ENCODE measurements at places on chromosomes 4 and X. TPM values are rescaled to one million over a fixed set of nuclear protein-coding genes. Genes with fewer than 3 reads are reported as not detected.

The HHIP gene
- not detected for total RNA-seq

DNA sequence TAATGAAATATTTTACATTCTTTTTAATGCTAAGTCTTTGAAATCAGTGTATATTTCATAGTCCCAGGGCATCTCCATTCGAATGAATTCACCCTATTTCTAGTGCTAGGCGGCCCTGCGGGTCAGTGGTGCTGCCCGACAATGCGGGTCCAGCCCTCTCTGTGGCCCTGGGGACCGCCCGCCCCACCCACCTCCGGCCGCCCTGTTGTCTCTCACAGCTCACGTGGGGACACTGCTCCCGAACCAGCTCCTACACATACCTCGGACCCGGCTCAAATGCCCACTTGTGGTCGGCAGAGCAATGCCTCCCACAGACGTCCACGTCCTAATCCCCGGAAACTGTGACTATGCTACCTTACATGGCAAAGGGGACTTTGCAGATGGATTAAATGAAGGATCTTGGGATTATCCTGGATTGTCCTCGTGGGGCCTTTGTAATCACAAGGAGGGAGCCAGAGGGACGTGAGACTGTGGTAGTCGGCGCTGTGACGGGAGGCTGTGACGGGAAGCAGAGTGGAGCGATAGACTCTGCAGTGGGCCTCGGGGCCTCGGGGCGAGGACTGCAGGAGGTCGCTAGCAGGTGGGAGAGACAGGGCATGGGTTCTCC is 92.3 kb upstream of the PSAPL1 start:
- H3K27ac ChIP-seq = no peak overlapping the region
- no peaks in the 10 kb centered on the region for H3K27me3 ChIP-seq
- peaks cover 43% of the 10 kb centered on the region for H3K4me1 ChIP-seq
- no peaks in the 10 kb centered on the region for H3K36me3 ChIP-seq
- no peak overlapping the region for H3K4me3 ChIP-seq
- DNase-seq = peak; percentile 46

DNA sequence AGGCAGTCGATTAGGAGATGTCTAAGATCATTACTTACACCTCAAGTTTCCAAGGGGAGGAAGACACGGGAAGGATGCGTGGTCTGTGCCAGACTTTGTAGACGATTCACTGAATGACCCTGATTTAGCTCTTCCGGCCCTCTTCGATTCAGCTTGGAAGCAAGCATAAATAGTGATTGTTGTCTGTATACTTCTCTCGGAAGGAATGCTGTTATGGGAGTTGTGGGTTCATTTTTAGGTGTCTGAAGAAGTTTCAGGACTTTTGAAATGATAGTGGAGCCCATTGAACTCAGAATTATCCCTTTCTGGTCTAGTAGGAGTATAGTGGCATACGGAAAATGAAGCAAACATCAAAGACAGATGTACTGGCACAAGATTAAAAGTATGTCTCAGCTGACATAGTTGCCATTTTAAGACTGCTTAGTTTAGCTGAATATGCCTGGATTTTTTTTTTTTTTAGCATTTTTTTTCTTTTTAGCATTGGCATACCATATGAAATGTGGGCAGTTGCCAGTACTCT is 1.0 kb upstream of the ANKRD17 start:
- peak overlapping the region; percentile 89 for H3K4me3 ChIP-seq
- peak overlapping the region; percentile 97 for H3K27ac ChIP-seq
- no peaks in the 10 kb centered on the region for H3K27me3 ChIP-seq
- H3K36me3 ChIP-seq = no peaks in the 10 kb centered on the region
- no peak for DNase-seq
- H3K4me1 ChIP-seq = peaks cover 23% of the 10 kb centered on the region

DNA sequence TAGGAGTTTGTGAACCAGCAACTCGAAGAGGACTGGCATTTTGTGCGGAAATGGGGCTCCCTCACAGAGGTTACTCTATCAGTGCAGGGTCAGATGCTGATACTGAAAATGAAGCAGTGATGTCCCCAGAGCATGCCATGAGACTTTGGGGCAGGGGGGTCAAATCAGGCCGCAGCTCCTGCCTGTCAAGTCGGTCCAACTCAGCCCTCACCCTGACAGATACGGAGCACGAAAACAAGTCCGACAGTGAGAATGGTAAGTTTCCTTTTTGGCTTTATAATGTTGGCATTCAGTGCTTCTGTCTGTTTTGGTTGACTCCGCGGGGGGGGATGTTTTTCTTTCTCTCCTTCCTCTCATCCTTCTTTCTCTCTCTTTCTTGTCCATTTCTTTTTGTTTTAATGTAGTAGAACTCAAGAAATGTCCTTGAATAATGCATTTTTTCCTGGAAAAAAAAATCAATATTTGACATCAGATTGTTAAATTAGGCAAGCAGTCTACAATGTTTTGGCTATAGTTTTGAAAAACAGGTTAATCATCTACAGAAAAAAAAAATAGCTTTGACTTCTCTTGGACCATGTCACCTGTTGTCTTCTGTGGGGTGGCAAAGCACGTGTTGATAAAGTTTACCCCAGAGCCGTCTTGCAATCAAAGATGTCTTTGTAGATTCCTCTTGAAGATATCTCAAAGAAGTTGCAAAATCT is 103.6 kb downstream of the TENM3 start:
- H3K4me1 ChIP-seq = peaks cover 39% of the 10 kb centered on the region
- H3K36me3 ChIP-seq = no peaks in the 10 kb centered on the region
- DNase-seq = no peak
- no peak overlapping the region for H3K4me3 ChIP-seq
- no peaks in the 10 kb centered on the region for H3K27me3 ChIP-seq
- H3K27ac ChIP-seq = no peak overlapping the region

DNA sequence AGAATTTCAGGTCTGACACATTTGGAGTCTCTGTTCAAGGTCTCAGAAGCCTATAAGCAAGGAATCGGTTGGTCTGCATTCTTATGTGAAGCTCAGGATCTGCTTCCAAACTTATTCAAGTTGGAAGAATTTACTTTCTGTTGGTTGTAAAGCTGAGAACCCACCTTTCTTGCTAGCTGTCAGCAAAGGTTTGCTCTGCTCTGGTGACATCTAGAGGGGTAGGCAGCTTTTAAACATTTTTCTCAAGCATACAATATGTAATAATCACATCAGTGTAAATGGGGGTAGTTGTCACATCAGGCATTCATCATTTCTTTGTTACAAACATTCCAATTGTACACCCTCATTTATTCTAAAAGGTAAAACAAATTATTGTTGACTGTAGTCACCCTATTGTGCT is 935.2 kb downstream of the TRAM1L1 start:
- no peak for DNase-seq
- H3K4me1 ChIP-seq = no peaks in the 10 kb centered on the region
- no peak overlapping the region for H3K27ac ChIP-seq
- H3K4me3 ChIP-seq = no peak overlapping the region
- no peaks in the 10 kb centered on the region for H3K36me3 ChIP-seq

- no peaks in the 10 kb centered on the region for H3K36me3 ChIP-seq
- H3K4me1 ChIP-seq = no peaks in the 10 kb centered on the region
- H3K27me3 ChIP-seq = no peaks in the 10 kb centered on the region
- H3K4me3 ChIP-seq = no peak overlapping the region
Measured at GRCh38 chr4:58050439-58050838, 940.3 kb upstream of the IGFBP7 start.

GRCh38 chr4:886244-886643 is 45.9 kb downstream of the GAK start:
- DNase-seq = no peak
- no peaks in the 10 kb centered on the region for H3K4me1 ChIP-seq
- no peak overlapping the region for H3K27ac ChIP-seq
- no peaks in the 10 kb centered on the region for H3K27me3 ChIP-seq

The GLRA3 gene
- total RNA-seq = not detected

GRCh38 chr4:26490111-26490959 is at the start of gene CCKAR:
CCKAR (minus strand) TSS chr4:26490484; CDS start chr4:26490267, 217 bp downstream.
- no peaks in the 10 kb centered on the region for H3K36me3 ChIP-seq
- H3K27ac ChIP-seq = no peak within 1 kb of the TSS
- DNase-seq = peak; percentile 27
- H3K27me3 ChIP-seq = peaks cover 9% of the 10 kb centered on the region
- H3K4me1 ChIP-seq = peaks cover 21% of the 10 kb centered on the region

- peaks cover 5% of the 10 kb centered on the region for H3K4me1 ChIP-seq
Measured at GRCh38 chr4:82761229-82761628, 37.4 kb downstream of the SCD5 start.

- no peaks in the 10 kb centered on the region for H3K36me3 ChIP-seq
- no peak overlapping the region for H3K27ac ChIP-seq
- no peaks in the 10 kb centered on the region for H3K4me1 ChIP-seq
- H3K4me3 ChIP-seq = no peak overlapping the region
- H3K27me3 ChIP-seq = no peaks in the 10 kb centered on the region
Measured at GRCh38 chr4:31692399-31692940, 972.3 kb downstream of the PCDH7 start.

DNA sequence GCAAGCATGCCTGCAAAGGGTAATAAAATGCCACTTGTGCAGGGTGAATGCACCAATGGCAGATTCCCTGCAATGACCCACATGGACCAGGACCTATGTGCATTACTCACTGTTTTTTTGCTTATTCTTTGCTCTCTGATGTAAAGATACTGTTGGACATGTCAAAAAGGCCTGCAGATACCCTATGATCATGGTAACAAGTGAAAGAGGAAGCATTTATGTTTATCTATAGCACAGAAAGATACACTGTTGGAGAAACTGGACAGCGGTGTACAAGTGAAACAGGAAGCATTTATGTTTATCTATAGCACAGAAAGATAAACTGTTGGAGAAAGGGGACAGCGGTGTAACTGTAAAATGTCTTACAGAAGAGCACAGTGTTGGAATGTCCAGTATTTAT is 127.5 kb downstream of the PAPSS1 start:
- no peak overlapping the region for H3K4me3 ChIP-seq
- H3K27me3 ChIP-seq = no peaks in the 10 kb centered on the region
- peaks cover 3% of the 10 kb centered on the region for H3K36me3 ChIP-seq
- H3K4me1 ChIP-seq = no peaks in the 10 kb centered on the region

DNA sequence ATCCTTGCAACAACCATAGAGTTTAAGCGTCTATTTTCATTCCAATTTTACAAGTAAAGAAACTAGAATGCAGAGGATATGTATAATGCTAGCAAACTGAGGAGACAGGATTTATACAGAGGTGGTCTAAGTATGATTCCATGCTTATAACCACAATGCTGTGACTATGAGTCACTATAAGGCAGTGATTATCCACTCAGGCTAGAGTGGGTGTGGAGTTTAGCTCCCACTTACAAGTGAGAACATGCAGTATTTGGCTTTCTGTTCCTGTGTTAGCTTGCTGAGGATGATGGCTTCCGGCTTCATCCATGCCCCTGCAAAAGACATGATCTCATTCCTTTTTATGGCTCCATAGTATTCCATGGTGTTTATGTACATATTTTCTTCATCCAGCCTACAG is 41.6 kb upstream of the EDA2R start:
- DNase-seq = no peak
- no peaks in the 10 kb centered on the region for H3K4me1 ChIP-seq
- H3K27ac ChIP-seq = no peak overlapping the region
- no peaks in the 10 kb centered on the region for H3K36me3 ChIP-seq
- no peak overlapping the region for H3K4me3 ChIP-seq
- H3K27me3 ChIP-seq = no peaks in the 10 kb centered on the region

The WDR17 gene
- total RNA-seq = 4.7 TPM

DNA sequence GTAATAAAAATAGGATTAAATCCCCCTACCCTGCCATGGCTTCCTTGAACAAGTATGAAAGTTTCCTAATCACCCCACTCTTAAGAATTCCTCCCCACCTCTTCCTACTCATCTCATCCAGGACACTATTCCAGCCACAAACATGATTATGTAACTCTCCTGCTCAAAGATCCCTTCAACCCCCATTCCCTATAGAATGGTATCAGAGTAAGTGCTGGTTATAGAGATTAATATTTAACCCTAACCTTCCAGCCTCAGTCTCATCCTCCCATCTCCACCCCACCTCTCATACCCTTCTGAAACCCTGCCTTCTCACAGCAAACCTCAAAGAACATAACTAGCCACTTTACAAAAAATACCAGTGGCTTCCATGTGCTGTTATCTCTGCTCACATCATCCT is 155.1 kb downstream of the PPP3CA start:
- DNase-seq = no peak
- H3K4me3 ChIP-seq = no peak overlapping the region
- H3K27ac ChIP-seq = no peak overlapping the region

Measured in neural progenitor cell (in vitro differentiated cells).